Common myeloid progenitor, CD34-positive (primary cell): ENCODE measurements at places on chromosomes 11 and 22.

DNA sequence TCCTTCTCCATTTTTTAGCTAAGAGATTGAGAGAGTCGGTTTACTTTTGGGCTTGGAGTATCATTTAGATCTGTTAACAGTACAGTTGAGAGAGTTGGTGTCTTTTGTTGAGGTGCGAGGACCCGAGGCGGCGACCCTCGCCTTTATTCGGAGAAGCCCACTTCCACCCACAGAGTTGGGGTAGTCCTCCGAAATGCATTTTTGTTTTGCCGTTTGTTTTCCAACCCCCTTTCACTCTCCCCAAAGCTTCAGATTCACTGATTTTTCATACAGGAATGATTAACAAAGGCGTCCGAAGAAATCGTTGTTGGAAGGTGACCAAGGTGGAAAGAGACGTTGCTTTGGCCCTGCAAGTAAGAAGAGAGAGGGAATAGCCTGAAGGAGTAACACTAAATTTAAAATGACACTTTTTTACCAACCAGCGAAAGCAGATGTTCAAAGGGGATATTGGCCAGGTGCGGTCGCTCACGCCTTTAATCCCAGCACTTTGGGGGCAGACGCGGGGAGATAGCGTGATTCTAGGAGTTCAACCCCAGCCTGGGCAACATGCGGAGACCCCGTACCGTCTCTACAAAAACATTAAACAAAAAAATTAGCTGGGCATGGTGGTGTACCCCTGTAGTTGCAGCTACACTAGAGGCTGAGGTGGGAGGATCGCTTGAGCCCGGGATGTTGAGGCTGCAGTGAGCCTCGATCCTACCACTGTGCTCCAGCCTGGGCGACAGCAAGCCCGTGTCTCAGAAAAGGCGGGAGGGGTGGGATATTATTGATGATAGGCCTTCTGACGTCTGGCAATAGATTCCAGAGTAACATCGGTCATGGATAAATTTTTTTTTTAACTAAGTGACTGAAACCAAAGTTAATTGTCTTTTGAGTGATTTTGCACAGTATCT lies 899 bp upstream of the RAB30 start:
- DNase-seq = no peak

GRCh38 chr22:38957046-38957770 lies at the start of gene APOBEC3A:
TSS of gene APOBEC3A (plus strand) at chr22:38957609. CDS start at chr22:38957692, 83 bp downstream.
- peak; percentile 74 for DNase-seq

DNA sequence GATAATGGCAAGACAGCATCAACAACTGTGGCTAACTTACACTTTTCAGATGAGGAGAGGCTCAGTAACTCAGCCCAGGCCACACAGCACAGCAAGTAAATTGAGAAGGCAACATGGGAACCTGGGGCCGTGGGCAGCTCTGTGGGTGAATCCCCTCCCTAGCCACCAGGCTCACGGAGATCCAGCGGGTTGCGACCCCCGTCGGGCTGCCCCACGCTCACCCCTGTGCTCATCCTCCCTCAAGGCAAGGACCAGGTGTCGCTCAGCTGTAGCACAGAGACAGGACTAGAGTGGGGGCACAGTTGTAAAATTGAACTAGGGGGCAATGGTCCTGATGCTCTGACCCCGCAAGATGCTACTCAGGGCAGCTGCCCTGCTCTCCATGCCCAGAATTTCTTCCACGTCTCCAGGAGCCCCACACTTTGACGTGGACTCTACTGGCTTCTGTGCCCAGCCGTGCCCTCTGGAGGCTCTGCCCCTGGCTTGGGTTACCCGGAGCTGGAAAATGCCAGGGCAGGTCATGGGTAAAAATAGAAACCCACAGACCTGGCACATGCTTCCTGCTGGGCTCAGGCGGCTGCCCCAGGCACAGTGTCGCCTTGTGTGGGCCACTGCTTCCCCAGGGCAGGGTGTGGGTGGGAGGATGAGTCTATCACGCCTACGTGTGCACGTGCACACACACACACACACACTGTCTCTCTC lies 9.0 kb downstream of the TUBA8 start:
- DNase-seq = peak; percentile 54

GRCh38 chr11:102495161-102496042 lies 35.1 kb downstream of the MMP7 start:
- DNase-seq = peak; percentile 90

DNA sequence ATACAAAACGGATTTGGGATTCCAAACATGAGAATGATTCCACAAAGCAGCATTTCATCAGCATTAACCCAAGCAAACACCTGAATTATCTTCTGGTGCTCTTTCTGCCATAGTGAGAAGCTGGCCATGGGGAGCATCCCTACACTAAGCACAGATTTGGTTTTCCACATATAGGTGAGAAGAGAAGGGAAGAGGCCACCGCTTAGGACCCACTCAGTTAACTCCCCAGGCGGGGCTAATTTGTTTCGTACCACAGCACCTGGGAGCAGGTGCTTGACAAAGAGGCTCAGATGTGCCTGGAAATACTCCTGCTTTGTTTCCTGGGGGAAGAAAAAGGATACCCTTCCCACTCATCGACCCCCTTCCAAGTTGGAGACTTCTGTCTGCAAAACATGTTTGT lies 64.2 kb downstream of the RAB30 start:
- no peak for DNase-seq

DNA sequence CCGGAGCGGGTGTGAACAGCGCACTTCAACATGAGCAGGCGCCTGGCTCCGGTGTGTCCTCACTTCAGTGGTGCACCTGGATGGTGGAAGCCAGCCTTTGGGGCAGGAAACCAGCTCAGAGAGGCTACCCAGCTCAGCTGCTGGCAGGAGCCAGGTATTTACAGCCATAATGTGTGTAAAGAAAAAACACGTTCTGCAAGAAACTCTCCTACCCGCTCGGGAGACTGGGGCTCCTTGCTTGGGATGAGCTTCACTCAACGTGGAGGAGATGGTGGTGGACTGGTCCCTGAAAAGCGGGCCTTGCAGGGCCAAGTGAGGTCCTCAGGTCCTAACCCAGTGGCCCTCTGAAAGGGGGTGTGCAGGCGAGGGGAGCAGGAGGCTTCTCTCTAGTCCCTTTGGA lies 7.5 kb downstream of the MCAM start:
- no peak for DNase-seq

GRCh38 chr11:100687630-100688395 lies 725 bp downstream of the ARHGAP42 start:
- peak; percentile 74 for DNase-seq

GRCh38 chr11:16896729-16897469 lies 117.3 kb downstream of the PLEKHA7 start:
- DNase-seq = no peak

DNA sequence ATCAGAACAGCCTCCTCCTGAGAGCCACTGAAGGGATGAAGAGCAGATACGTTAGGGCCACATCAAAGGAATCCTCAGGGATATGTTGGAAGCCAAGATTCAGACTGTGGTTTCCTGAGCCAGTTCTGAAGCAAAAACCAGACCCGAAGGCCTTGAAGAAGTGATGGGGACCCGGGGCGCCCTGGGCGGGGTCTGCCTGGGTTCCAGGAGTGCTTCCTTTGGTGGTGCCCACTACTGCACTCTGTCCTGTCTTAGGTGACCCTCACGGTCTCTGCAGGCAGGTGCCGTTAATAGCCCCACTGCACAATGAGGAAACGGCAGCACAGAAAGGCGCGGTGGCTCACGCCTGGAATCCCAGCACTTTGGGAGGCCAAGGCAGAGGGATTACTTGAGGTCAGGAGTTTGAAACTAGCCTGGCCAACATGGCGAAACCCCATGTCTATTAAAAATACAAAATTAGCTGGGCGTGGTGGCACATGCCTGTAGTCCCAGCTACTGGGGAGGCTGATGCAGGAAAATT lies 12.9 kb upstream of the SH3BP1 start:
- no peak for DNase-seq

DNA sequence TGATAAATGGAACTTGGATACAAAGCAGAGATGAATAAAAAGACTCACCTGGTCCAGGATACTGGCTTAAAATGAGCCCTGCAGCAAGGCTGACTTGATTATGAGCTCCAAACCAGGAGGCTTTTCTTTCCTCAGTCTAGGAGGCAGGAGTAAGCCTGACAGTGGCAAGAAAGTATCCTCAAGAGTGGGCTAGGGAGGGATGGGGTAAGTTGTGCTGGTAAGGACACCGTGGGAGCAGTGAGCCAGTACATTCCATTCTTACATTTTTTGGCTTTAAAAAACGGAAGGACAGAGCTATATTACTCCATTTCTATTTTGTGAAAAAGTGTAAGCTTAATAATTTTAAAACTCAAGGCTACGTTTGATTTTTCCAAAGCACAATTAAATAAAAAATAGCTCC lies 187.1 kb upstream of the DDI1 start:
- DNase-seq = no peak

DNA sequence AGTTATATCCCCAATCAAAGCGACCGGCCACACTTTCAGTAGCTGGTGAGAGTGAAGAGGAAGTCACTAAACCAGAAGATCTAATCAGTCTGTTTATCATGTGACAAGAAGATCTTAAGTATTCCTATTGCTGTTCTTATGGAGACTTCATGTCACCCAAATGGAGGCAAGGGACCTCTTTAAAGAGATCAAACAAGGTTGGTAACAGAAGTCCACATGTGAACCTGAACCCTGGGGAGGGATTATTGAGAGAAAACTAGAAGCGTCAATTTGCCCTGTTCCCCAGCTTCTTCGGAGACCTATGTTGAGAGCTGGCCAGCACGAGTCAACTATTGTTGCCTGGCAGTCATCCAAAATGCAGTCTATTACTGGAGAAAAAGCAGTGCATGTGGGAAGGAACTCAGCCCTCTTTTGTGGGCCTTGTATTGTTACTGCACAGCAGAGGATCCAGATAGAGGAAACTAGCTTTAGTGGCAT lies 76.9 kb upstream of the CTSC start:
- DNase-seq = peak; percentile 45
